ENCODE measurements at places on chromosomes 4 and X.

GRCh38 chrX:132677233-132677716 lies 188.4 kb upstream of the MBNL3 start:
- no peak for DNase-seq

- DNase-seq = no peak
Observed at GRCh38 chr4:151801547-151802516, 41.0 kb upstream of the GATB start.

- no peak for DNase-seq
Observed at GRCh38 chrX:97330151-97330550, 446.4 kb downstream of the RPA4 start.

- DNase-seq = no peak
Observed at GRCh38 chr4:19417256-19417655, 834.4 kb upstream of the SLIT2 start.

GRCh38 chrX:150226223-150226965 lies 136.7 kb upstream of the MAMLD1 start:
- no peak for DNase-seq

DNA sequence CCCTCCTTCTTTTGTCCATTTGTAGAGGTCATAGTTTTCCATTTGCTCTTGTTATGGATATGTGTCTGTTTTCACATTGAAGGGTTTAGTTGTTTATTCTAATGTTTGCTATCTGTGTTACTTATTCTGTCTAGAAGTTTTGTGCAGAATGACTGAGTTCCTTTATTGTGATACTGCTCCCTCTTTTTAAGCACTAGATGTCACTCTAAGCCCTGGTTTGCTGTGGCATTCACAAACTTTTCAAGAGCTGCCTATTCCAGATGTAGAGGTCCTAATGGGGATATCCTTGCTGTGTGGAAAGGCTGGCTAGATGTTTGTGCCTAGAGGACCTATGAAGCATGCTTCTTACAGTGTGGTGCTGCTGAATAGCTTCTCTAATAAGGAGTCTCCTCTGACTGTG lies 338.6 kb downstream of the SPIN4 start:
- DNase-seq = no peak

DNA sequence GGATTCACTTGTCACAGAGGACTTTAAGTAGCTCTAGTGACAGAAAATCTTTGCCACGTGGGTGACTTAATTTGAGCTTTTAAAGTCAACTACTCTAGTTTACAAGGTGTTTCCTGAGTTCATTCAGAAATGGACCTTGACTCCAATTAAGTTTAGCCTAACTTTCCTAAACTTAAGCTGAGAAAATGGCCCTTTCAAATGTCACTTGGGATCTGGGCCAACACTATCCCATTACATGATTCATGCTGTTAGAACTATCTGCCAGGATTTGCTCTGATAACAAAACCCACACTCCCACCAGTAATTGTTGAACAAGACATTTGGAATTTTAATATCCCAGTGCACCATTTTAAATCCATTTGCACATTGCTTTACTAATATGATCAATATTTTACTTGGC lies 40.8 kb downstream of the C4orf46 start:
- no peak for DNase-seq

DNA sequence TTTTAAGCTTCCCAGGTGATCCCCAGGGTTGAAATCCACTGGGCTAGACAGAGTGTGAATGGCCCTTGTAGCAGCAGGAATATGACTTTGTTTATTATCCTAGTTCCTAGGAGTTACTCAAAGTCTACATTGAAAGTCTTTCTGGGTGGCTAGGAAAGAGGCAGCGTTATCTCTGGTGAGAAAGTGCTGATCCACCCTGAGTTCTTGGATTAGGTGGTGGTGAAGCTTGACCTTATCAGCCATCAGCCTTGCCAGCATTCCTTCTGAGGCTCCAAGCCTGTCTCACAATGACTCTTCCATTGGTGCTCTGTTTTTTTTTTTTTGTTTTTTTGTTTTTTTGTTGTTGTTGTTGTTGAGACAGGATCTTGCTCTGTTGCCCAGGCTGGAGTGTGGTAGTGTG lies 83.1 kb upstream of the CLCN4 start:
- DNase-seq = no peak

DNA sequence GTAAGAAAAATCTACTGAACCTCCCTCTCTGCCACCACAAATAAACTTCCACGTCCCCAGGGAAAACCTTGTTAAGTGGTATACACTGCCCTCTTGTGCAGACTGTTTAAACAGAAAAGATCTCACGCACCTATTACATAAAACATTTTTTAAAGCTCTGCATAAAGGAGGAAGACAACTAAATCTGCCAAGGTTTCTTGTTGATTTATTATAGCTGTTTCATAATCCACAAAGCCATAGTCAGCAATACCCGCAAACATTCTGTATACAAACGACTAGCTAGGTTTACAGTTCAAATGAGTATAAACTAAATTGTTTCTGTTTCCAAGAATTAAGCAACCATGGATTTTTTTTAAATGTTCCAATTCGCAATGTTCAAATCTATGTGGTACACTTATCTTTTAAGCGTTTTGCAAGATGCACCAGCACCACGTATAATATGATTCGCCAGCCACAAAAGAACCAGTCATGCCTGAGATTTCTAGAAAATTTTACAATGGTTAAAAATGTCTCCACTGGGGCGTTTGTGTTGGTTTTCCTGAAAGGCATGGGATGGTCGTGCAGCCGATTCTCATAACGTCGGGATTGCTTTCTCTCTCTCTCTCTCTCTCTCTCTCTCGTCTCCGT lies 164.6 kb downstream of the PRKX start:
- DNase-seq = no peak

DNA sequence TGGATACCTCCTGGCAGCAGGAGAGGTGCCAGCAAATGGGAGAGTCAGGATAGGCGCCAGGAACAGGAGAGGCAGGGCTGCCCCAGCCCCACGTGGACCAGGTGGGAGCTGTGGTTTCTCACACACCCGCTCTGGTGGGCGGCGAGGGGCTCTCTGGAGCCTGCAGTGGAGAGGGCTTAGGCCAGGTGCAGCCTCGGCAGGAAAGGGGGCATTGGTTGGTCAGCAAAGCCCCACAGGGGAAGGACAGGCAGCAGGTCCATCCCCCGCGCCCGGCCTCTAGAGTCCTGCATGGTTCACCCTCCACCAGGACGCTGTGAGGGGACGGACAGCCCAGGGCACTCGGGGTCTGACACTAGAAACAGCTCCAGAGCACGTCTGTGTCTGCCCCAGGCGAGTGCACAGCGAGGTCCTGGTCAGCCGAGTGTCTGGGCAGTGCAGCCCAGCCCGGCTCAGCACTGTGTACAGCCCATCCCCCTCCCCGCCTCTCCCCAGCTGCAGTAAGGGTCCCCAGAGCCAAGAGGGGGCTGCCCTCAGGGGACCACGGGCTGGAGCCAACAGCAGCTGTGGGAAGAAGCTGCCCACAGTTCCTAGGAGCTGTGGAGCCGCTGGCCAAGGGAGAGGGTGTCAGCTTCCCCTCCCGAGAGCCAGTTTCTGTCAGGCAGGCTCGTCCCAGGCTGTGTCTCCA lies 8.2 kb downstream of the ATP5ME start:
- DNase-seq = no peak

GRCh38 chr4:16858275-16858752 lies 40.1 kb downstream of the LDB2 start:
- no peak for DNase-seq

GRCh38 chr4:167222099-167222498 lies 12.2 kb downstream of the SPOCK3 start:
- DNase-seq = no peak

DNA sequence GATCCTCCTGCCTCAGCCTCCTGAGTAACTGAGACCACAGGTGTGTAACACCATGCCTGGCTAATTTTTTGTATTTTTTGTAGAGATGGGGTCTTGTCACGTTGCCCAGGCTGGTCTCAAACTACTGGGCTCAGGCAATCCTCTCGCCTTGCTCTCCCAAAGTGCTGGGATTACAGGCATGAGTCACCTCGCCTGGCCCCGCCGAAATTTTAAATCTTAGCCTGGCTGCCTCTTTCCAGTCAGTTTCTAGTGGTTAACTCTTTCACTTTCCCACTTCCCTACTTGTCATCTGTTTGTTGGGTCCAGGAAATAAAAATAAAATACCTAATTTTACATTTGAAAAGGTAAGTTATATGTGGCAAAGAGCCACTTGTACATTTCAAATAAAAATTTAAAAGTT lies 62.4 kb downstream of the TMEM165 start:
- DNase-seq = no peak
